Left ventricle myocardium inferior (tissue), 1 donor: ENCODE measurements at places on chromosomes 11 and 22.
A peak's percentile ranks its signal among the peaks of the same experiment; 100 is the strongest.

DNA sequence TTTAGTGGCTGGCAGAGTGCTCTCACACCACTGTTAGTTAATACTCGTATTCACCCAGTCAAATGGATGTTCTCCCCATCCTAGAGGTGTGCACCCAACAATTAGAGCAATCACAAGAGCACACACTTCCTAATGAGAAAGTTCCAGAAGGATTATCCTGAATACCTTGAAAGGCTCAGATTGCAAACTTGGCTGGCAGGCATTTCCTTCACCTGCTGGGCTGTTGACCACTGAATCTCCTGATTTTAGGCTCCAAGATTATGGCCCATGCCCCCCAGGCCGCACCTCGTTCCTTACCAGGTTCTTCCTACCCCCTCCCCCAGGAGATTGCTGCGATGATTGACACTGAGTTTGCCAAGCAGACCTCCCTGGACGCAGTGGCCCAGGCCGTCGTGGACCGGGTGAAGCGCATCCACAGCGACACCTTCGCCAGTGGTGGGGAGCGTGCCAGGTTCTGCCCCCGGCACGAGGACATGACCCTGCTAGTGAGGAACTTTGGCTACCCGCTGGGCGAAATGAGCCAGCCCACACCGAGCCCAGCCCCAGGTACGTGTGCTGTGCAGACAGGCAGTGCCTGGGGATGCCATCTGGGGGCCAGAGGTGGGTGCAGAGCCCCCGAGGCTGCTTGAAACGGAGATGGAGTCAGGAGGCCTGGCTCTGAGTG, 26.9 kb downstream of the TAB1 start:
- DNase-seq: no peak

DNA sequence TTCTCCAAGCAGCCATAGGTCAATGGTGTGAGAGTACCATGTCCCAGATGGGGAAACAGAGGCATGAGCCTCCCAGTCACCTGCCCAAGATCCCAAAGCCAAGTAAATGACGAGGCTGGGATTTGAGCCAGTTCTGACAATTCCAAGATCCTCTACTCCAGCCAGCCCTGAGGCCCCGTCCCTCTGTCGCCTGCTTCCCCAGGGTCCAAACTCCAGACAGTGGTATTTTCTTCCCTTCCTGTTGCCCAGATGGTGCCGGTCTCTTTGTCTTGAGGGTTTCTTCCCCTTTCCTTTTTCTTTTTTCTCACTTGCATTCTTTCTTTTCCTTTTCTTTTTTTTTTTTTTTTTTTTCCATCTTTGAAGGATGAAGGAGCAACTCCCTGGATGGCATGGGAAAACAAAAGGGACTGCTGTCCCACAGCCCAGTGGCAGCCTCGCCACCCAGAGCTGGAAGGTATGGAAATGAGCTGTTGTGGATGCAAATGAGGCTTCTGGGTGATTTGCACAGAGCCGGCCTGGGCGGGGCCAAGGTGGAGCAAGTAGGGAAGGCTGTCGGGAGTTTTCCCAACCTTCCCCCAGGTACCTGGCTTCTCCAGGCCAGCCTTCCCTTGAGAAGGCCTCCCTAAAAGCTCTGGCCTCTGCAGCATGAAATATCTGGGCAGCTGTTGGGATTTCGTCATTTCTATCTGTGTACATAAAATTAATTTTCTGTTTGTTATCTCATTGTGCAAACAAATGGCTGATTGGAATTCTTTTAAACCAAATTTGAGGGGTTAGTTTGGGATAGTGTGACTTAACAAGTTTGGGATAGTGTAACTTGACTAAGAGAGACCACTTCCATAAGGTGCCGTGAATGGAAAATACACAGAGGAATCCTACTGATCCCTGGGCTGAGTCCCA, 146.8 kb downstream of the MN1 start:
- no peak for DNase-seq

GRCh38 chr11:114354076-114354475, 46.2 kb downstream of the C11orf71 start:
- no peak for DNase-seq

GRCh38 chr11:44727114-44727372, 281 bp downstream of the TSPAN18 start:
- no peak for DNase-seq

DNA sequence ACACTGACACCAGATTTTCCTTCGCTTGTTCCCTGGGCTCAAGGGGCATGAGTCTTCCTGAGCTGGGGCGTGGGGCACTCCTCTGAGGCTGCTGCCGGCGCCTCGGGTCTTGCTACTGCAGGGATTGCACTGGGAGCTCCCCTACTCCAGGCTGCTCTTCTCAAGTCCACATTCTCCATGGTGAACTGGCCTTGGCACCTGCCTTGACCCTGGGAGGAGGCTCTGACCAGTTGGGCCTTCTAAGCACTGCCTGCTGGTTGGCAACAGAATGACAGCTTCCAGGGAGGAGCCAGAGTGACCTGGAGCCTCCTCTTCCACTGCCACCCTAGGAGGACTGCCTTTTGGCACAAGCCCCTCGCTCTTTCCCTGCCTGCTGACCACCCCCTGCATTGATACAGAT, 9.5 kb downstream of the FREY1 start:
- no peak for DNase-seq

DNA sequence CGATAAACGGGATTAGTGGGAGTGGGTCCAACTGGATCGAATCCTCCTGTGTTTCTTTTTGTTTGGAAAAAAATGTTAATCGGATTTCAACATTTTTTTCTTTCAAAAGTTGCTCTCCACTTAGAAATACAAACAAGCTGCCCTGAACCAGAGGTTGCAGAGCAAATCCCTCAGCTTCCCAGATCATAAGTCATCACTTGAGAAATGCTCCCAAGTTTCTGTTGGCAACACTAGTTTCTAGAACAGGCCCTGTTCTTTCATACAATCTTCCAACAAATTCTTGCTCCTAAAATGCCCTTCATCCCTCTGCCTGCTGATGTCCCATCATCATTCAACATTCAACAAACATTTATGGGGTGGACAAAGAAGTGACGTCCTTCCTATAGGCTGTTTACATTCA, 1.3 kb upstream of the MLC1 start:
- no peak for DNase-seq

DNA sequence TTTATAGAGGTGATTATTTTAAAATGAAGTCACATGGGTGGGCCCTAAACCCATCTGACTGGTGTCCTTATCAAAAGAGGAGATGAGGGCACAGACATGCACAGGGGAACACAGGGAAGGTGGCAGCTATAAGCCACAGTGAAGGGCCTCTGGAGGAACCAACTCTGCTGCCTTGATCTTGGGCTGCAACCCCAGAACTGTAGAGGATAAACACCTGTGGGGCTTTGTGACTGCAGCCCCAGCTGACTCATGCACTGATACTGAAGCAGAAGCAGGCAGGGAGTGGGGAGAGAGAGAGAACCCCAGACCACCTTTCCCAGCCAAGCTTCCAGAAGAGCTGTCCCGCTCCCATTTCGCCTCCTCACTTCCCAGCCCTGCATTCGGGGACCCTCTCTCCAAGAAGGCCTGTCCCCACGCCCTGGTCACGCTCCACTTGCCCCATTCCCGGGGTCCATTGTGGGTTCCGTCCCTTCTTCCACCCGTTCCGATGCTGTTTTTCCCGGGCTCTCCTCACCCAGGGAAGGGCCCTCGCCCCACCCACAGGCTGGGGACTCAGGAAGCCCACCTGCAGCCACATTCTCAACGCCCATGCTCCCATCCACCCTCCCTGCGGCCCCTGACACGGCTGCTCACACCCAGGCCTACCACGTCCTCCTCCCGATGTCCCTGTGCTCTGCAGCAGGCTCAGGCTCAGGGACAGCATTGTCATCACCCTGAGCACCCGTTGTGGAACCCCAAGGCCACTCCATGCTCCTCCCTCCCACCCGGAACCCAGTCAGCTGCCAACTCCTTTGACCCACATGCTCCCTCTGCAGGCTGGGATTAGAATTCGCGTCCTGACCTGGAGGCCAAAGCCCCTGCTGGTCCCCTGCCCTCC, 90.8 kb upstream of the SHANK2 start:
- no peak for DNase-seq

GRCh38 chr11:69263736-69264052, 30.3 kb upstream of the MYEOV start:
- DNase-seq: no peak

DNA sequence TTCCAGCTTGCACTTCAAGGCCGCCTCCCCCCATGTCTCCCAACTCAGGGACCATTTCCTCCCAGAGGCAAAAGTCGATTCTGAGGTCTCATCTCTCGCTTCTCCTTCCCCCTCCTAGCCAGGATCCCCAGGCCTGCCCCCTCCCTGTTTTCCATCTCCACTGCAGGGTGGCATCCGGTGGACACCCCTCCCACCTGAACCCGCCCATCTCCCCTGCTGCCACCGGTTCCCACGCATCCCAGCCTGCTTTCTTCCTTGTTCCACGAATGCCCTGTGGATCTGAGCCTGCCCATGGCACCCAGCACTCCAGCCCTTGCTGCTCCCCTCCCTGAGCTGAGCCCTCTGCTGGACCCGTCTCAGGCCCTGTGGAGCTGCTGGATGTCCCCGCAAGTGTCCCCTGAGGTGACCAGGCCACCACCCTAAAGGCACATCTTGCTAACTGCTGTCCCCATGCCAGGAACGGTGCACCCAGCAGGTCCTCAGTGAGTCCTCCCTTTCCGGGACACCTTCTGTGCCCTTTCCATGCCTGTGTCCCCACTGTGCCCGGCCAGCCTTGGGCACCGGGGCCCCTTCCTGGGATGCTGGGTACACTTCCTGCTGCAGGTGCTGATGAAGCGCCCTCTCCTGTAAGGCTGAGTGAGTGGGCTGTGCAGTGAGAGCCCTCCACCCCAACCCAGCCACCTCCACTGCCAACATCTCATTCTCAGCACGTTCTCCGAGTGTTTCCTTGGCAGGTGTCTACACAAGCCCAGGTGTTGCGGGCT, 936 bp downstream of the IL17REL start:
- DNase-seq: peak; percentile 5

DNA sequence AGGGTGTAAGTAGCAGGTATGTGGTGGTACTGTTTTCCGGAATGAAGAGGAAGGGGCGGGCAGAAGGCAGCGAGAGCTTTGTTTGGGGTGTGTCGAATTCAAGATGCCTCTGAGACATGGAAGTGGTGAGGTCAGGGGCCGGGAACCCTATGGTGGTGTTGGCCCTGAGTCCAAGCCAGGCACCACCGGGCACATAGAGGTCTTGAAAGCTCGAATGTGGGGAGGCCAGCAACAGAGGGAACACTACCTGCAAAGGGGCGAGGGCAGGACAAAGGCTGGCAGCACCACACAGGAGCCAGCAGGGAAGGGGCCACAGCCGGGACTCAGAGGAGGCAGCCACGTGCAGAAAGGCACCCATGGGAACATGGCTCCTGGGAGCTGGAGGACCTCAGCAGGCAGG, 57.8 kb downstream of the CDKN1C start:
- peak; percentile 9 for DNase-seq

- no peak for DNase-seq
These were observed 125.5 kb downstream of the C11orf87 start for GRCh38 chr11:109547356-109548027.

GRCh38 chr22:24233816-24234215, 11.1 kb downstream of the GGT5 start:
- no peak for DNase-seq

GRCh38 chr11:20604295-20604803, 4.9 kb downstream of the SLC6A5 start:
- DNase-seq: no peak

- DNase-seq: no peak
These were observed 38.8 kb downstream of the PDE2A start for GRCh38 chr11:72635309-72635915.

GRCh38 chr11:43685440-43685839, 4.9 kb downstream of the HSD17B12 start:
- no peak for DNase-seq

- no peak for DNase-seq
These were observed 46.3 kb upstream of the PSMA1 start for GRCh38 chr11:14566331-14567063.

DNA sequence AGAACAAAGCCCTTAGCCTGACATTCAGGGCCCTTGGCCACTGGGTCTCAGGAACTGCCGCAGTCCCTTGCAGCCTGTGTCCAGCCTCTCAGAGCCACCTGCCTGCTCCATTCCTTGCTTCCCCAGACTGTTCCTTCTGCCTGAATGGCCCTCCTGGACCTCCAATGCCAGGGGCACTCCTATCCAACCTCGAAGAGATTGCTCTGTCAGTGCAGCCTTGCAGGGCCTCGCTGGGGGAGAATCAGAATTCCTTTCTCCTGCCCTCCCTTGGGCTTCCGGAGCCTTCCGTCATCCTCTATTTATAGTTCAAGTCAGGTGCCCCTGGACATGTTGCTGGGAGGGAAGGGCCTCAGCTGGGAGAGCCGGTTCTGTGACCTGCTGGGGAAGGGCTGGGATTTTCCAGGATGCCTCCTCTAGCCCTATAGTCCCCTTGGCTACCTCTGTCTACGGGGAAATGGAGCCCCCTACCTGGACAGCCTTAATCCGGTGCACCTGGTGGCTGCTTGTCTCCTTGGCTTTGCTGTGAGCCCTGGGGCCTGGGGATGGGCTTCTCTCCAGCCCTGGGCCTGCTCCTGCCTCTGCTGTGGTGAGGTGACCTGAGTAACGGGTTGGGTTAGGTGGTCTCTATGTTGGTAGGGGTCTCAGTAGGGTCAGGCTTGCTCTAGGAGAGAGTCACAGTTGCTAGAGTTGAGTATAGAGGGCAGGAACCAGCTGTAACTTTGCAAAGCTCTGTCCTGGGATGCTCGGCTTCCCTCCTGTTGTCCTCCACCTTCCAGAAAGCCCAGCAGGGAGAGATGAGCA, 45.9 kb upstream of the SYT7 start:
- peak; percentile 50 for DNase-seq

- peak; percentile 18 for DNase-seq
These were observed 9.7 kb upstream of the RCN1 start for GRCh38 chr11:32081129-32081641.

DNA sequence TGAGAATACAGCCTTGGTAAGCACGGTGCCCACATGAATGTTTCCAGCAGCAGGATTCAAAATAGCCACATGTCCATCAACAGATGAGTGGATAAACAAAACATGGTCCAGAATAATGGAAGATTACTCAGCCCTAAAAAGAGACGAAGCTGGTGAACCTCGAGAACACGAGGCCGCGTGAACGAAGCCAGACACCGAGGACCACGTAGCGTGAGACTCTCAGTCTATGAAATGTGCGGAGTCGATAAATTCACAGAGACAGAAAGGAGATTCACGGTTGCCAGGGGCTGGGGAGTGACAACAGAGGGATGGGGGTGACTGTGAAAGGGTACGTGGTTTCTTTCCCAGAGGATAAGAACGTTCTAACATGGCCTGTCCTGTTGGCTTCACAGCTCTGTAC, 2.9 kb upstream of the ASCL2 start:
- no peak for DNase-seq

GRCh38 chr11:95487391-95487790, 256.4 kb upstream of the SESN3 start:
- no peak for DNase-seq

GRCh38 chr11:34864424-34864823, 51.8 kb downstream of the APIP start:
- no peak for DNase-seq
